ENCODE measurements at places on chromosomes 11 and 22.

DNA sequence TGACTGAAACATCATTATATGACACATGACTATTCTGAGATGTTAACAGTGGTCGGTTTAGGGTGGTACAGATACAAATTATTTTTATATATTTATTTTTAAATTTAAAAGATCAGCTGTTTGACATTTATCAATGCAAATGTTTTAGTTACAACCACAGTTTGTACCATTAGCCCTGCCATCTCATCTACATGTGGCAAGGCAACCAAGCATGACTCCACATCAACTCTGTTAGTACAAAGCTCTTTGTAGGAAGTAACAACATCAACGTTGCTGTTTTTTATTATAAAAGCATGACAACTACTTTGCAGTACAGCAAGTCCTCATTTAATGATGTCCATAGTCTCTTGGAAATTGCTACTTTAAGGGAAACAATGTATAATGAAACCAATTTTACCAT lies 40.8 kb downstream of the ENTHD1 start:
- DNase-seq: no peak

- DNase-seq: peak; percentile 77
These were observed 2.1 kb downstream of the MED15 start for GRCh38 chr22:20509344-20510047.

- DNase-seq: no peak
These were observed 1.6 kb downstream of the ARSA start for GRCh38 chr22:50626314-50626849.

DNA sequence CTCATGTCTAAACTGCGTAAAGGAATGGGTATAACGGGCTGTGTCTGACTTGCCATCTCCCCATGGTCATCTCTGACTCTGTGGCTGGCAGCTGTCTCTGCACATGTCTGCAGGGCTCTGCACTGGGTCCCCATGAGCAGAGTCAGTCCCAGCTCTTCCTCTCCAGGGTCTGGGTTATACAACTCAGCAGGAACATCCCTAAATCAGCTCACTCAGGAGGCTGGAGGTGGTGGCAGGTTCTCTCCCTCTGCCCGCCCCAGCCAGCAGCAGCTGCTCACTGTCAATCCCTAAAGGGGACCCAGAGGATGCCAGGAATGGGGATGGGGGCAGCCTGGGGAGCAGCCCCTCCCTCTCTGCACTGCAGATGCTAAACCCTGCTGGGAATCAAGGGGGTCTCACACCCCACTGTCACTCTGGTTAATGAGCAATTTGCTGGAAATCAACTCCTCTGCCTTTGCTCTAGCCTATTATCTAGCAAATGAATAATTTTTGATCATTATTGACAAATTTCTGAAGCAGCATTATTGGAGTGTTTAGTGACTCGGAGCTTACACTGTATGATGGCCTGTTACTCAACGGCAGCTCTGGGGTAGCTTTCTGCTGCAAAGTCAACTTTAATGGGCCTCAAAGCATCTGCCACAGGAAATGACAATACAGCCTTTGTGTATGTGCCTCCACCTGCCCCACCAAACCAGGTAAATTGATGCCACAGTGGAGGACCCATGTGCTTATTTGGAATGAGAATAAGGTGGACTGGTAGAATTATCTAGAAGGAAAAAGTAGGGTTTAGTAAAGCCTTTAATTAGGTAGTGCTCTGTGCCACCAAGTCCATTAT lies 55.7 kb upstream of the SHANK2 start:
- peak; percentile 7 for DNase-seq

DNA sequence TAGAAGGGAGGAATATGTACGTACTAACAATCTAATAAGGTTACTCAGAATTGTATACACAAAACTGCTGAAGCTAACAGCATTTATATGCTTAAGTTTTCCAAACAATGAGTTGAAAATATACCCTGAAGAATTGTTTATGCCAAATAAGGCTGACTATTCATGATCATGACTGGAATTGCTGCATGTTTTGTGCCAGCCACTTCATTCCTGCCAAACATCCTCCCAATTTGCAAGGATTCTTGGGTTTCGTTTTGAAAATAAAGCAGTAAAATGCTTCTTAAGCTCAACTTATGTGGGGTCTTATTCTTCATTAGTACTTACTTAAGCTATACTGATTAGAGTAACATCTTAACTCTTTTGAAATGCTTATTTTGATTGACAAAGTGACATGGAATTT lies 149.0 kb downstream of the SPON1 start:
- DNase-seq: no peak

GRCh38 chr11:3947061-3947460 lies 91.6 kb downstream of the STIM1 start:
- peak; percentile 61 for DNase-seq

DNA sequence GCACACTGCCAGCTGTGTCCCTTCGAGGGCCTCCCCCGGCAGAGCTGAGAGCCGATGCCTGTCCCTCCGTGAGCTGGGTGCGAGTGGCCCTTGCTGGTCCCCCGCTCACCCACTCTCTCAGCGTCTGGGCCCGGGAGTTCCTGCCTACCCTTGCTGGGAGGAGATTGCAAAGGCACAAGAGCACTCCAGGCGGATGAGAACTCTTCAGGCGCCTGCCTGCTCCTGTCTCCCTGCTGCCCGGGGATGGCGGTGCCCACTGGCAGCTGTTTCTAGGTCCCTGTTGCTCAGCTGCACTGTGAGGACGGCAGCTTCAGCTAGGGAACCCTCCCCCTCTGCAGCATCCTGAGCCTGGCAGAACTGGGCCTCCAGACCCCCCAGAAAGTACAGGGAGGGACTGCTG lies 61.1 kb downstream of the FLRT1 start:
- no peak for DNase-seq

- DNase-seq: peak; percentile 75
These were observed 1.0 kb upstream of the FNBP4 start for GRCh38 chr11:47768101-47768612.

- peak; percentile 87 for DNase-seq
These were observed 4.6 kb downstream of the TRABD start for GRCh38 chr22:50190182-50190940.

- no peak for DNase-seq
These were observed 1038.1 kb downstream of the LRRC4C start for GRCh38 chr11:40421208-40421981.

DNA sequence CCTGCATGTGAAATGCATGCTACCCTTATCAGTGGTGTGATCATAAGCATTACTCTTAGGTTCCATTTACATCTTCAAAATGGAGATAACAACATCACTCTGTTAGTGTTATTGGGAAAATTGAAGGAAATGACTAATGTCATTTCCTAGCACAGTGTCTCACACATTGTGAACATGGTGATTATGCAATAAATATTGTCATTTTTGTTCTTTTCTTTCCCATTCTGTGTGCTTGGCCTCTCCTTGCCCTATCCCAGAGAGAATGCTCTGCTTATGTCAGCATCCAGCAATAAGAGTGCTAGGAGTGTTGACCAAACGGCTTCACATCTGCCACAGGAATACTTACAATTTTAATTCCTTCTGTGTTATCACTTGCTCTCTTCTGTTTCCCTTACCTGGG lies 1024.1 kb upstream of the CCDC90B start:
- no peak for DNase-seq

- DNase-seq: peak; percentile 43
These were observed 2.1 kb upstream of the PLXNB2 start for GRCh38 chr22:50309601-50309991.

GRCh38 chr11:69518081-69518950 lies 36.9 kb downstream of the LINC01488 start:
- DNase-seq: no peak

DNA sequence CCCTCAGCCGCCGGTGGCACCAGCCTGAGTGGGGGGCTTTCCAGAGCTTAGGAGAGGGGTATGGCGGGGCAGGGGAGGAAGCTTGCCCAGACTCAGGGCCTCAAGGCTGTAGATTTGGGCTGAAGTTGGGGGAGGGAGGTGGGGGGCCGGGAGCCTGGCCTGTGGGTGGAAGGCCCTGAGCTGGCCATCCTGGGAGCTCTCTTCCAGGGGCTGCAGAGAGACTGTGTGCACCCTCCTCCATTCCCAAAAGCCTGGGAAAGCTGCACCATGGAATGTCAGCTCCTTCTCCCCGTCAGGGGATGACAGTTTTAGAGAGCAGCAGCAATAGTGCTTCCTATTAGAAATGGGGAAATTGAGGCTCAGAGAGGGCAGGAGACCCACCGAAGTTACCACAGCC lies 1.0 kb downstream of the SYT12 start:
- DNase-seq: no peak

DNA sequence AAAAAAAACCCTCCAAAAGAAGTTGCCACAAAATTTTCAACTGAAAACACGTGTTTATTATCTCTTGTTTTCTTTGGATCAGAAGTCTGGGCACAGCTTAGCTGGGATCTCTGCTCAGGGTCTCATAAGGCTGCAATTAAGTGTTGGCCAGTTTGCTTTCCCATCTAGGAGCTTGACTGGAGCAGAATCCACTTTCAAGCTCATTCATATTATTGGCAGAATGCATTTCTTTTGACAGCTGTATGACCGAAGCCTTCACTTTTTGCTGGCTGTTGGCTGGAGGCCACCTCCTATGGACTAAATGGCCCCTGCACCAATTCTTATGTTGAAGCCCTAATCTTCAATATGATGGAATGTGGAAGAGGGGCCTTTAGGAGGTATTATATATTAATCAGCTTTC lies 139.6 kb downstream of the DDX10 start:
- DNase-seq: no peak

DNA sequence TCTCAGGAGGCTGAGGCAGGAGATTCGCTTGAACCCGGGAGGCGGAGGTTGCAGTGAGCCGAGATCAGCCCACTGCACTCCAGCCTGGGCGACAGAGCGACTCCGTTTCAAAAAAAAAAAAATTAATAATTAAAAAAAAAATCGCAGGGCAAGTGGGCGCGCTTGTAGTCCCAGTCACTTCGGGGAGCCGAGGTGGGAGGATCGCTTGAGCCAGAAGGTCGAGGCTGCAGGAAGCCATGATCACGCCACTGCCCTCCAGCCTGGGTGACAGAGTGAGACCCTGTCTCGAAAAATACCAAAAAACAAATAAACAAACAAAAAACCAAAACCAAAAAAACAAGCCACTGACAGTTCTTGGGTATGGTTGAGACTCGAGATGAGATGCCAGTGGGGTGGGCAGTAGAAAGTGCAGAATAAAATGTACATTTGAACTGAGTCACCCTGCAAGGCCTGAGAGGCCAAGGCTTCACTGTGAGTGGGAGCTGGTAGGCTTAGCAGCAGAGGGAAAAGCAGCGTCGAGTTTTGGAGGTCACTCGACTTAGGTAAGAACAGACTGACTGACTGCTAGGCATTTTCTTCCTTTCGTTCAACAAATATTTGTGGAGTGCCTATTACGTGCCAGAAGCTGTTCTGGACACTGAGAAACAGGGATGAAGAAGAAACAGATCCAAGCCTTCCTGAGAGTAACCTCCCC lies 635 bp upstream of the LDHA start:
- DNase-seq: peak; percentile 24

DNA sequence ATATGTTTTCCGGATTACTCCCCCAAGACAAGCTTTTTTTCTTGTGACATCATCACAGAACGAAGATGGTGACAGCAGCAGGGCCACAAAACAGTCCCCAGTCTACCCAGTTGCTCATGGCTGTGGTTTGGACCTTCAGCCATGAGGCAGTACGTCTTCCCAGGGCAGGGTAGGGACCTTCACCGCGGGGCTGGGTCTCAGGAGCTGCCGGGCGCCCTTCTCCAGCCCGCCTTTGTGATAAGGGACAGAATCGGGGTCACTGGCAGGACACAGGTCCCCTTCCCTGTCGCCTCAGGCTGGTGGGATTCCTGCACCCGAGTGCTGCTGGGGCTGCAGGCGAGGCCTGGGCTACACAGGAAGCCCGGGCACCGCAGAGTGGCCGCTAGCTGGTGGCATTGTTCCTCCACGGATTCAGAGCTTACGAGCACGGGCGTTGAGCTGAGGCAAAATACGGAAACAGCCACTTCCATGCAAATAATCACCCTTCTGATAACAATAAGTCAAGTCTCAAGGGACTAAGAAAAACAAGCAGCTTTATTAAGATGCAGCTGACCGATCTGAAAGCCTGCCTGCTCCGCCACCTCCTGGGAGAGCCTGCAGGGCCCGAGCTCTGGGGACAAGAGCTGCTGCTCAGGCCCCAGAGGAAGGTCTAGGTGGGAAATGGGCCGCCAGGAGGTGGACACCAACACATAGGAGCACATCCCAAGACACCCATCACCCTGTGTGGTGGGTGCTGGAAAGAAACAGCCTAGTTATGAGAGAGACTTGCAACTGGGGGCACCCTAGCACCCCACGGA lies 12.3 kb downstream of the TBX1 start:
- peak; percentile 27 for DNase-seq

DNA sequence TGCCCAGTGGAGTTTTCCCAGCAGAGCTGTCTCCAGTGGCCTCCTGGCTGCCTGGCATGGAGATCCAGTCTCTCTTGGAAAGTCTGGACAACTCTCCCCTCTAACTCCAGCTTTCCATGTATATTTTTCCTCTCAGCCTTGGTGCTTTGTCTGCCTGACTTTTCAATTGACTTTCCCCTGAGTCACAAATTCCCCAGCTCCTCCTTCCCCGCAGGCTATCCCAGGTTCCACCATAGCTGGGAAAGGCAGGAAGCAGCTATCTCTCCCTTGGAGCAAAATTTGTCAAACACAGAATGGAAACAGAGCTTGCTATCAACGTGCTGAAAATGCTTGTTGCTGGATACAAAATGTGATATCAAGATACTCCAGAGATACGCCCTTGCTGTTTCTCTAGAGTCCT lies 384.8 kb downstream of the TMEM135 start:
- DNase-seq: no peak

GRCh38 chr11:115255006-115255762 lies 249.0 kb downstream of the CADM1 start:
- no peak for DNase-seq

DNA sequence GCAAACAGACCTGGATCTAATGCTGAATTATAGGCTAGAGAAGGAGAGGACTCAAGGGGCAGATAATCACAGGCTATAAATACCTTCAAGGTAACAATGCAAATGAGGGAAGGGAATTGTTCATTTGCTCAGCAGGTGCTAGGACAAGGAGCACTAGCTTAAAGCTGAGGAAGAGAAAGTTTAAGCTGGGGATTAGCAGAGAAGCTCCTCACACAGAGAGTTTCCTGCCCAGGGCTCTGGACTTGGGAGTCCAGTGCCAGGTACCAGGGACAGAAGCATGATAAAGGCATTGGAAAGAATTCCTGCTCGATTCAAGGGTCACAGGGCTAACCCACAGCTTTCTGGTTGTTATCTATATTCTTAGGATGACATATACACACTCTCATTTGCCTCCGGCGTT lies 509.9 kb downstream of the NTM start:
- DNase-seq: no peak

DNA sequence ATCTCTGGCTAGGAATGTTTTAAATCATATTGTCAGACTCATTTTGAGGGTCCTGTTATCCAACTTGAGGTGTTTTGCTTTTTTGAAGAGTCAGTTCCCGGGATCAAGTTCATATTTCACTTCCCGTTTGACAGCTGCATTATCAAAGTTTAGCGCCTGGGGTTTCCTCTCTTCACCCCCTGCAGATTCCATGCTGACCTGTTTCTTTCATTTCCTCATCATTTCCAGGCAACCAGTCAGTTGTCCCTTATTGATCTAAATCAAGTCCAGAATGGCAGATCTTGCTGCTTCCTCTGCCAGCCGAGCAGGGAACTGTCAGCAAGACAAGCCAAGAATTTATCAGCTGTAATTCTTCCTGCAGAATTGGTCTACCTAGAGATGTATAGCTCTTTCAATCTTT lies 197.6 kb upstream of the SYN3 start:
- DNase-seq: no peak

- DNase-seq: peak; percentile 82
These were observed 141.2 kb upstream of the TIMP3 start for GRCh38 chr22:32660292-32660691.
